Cardiac atrium fibroblast (primary cell): ENCODE measurements at places on chromosomes 12 and 14. TPM values are rescaled to one million over a fixed set of nuclear protein-coding genes. Genes with fewer than 3 reads are reported as not detected.

Gene SLC41A2
- 14.8 and 27.5 TPM in 2 replicates for total RNA-seq

Gene KTN1
- 71.7 and 77.8 TPM in 2 replicates for total RNA-seq

Gene ART4
- total RNA-seq, result 43.5 and 57.0 TPM in 2 replicates

Gene GRIP1
- not detected in 2 replicates for total RNA-seq

Gene FBLN5
- total RNA-seq, result 58.3 and 74.8 TPM in 2 replicates

Gene SCNN1A
- under 0.01 and 2.6 TPM in 2 replicates for total RNA-seq

Gene C14orf132
- 2.0 and 3.7 TPM in 2 replicates for total RNA-seq

Gene GLIPR1L1
- not detected in 2 replicates for total RNA-seq

Gene KRT71
- total RNA-seq, result not detected in 2 replicates

Gene AMN
- 0.81 and 0.90 TPM in 2 replicates for total RNA-seq

Gene KLRC4
- total RNA-seq, result not detected in 2 replicates

Gene PDZRN4
- not detected in 2 replicates for total RNA-seq

Gene MYL2
- not detected in 2 replicates for total RNA-seq

Gene SSPN
- total RNA-seq, result 0.97 and 2.9 TPM in 2 replicates

Gene RHOJ
- total RNA-seq, result 4.2 and 19.3 TPM in 2 replicates

Gene ASIC1
- 4.7 and 8.8 TPM in 2 replicates for total RNA-seq

Gene PLXNC1
- 1.4 and 2.3 TPM in 2 replicates for total RNA-seq

Gene STAC3
- total RNA-seq, result not detected in 2 replicates

Gene LRRK2
- total RNA-seq, result 1.1 and 1.4 TPM in 2 replicates

Gene MAP1LC3B2
- not detected in 2 replicates for total RNA-seq

Gene EIF5
- 97.7 and 145 TPM in 2 replicates for total RNA-seq

Gene PIWIL1
- not detected in 2 replicates for total RNA-seq

Gene KCNH3
- 0.54 TPM in 1 of 2 replicates, not detected in the other for total RNA-seq

Gene FSCB
- not detected in 2 replicates for total RNA-seq

Gene CIROP
- not detected in 2 replicates for total RNA-seq

Gene RTL1
- not detected in 2 replicates for total RNA-seq

Gene OXA1L
- total RNA-seq, result 78.9 and 102 TPM in 2 replicates

Gene PPP2R3C
- 29.4 and 30.3 TPM in 2 replicates for total RNA-seq

Gene TXNDC16
- total RNA-seq, result 5.8 and 7.9 TPM in 2 replicates

Gene ZCRB1
- 12.8 and 21.5 TPM in 2 replicates for total RNA-seq

Gene PRH2
- total RNA-seq, result not detected in 2 replicates

Gene DPF3
- total RNA-seq, result not detected in 2 replicates

Gene SYNDIG1L
- total RNA-seq, result not detected in 2 replicates

Gene SLC25A21
- total RNA-seq, result 0.18 TPM in 1 of 2 replicates, not detected in the other

Gene CEBPE
- not detected in 2 replicates for total RNA-seq

Gene FAM186B
- total RNA-seq, result 0.54 TPM in 1 of 2 replicates, not detected in the other

Gene CLSTN3
- total RNA-seq, result 6.1 and 13.1 TPM in 2 replicates

Gene GALNT8
- total RNA-seq, result under 0.01 TPM in 1 of 2 replicates, not detected in the other

Gene EPYC
- not detected in 2 replicates for total RNA-seq

Gene SYCP3
- not detected in 2 replicates for total RNA-seq

Gene CS
- 71.7 and 119 TPM in 2 replicates for total RNA-seq

Gene CRIP1
- total RNA-seq, result 2.9 and 18.4 TPM in 2 replicates

Gene DHRS2
- 5.5 TPM in 1 of 2 replicates, not detected in the other for total RNA-seq

Gene ENO2
- total RNA-seq, result 35.2 and 59.6 TPM in 2 replicates

Gene RBP5
- not detected in 2 replicates for total RNA-seq
